Natural killer cell treated with Interleukin-12 subunit alpha and Interleukin-12 subunit beta and Interleukin-15 and Interleukin-18, amount 100 ng/mL, for 72 hours (primary cell): ENCODE measurements at places on chromosomes 5 and 9. TPM values are rescaled to one million over a fixed set of nuclear protein-coding genes. Genes with fewer than 3 reads are reported as not detected.

GRCh38 chr9:135485832-135486231 lies 6.2 kb downstream of the PPP1R26 start:
- DNase-seq: no peak
- no peak overlapping the region for H3K27ac ChIP-seq
- H3K27me3 ChIP-seq: no peaks in the 10 kb centered on the region
- no peaks in the 10 kb centered on the region for H3K4me1 ChIP-seq

FBXL7 gene
- not detected for total RNA-seq

DNA sequence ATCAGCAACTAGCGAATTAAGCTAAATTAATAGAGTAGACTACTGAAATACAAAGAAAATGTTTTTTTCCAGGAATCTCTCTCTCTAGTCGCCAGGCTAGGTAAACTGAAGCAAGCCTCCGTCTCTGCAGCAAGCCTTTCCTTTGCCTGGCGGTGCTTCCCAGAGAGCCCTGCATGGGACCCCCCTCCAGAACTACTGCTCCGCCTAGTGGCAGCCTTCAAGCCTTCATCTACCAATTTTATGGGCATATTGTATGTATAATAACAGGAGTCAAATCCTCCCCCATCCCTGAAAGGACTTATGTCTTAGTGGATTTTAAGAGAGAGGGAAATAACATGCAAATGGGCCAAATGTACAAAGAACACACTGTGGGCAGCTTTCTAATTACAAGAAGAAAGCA lies 241.9 kb downstream of the SAXO1 start:
- H3K27me3 ChIP-seq: peaks cover 2% of the 10 kb centered on the region
- no peaks in the 10 kb centered on the region for H3K36me3 ChIP-seq
- H3K27ac ChIP-seq: no peak overlapping the region
- no peak for DNase-seq

ACOT12 gene
- not detected for total RNA-seq

ST6GALNAC4 gene
- 17.5 TPM for total RNA-seq

BARHL1 gene
- total RNA-seq: not detected
